Stimulated activated CD4-positive, alpha-beta T cell treated with anti-CD3 and anti-CD28 coated beads, Interleukin-2, amount 100 ng/mL, for 24 hours (primary cell): ENCODE measurements at places on chromosomes 12 and 14.

DNA sequence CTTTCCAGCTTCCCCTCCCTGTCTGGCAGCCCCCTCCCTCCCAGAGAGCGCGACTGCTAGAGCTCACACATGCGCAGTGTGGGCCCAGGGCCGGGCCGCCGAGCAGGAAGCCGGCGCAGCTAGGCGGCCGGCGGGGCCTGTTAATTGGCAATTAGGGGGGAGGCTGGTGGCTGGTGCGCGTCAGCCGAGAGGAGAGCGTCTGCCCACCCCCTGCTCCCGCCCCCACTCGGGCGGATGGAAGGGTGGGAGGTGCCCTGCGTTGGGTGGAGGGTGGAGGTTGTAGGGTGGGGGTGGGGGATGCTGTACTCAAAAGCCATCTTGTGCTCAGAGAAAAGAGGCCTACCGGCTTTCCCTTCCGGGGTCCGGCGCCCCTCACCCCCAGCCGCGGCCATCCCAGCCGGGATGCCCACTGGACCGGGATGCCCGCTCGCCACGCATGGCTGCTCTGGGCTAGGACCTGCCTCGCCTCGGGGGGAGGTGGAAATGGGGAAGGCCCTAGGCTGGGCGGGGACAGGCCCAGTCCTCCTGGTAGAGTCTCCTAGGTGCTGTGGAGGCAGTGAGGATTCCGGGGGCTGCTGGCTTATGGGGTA lies 9.2 kb downstream of the HOXC8 start:
- peak; percentile 76 for DNase-seq

- DNase-seq = no peak
Observed at GRCh38 chr12:118350908-118351559, 21.7 kb downstream of the TAOK3 start.

- no peak for DNase-seq
Observed at GRCh38 chr14:38409071-38409705, 153.3 kb upstream of the CLEC14A start.

GRCh38 chr12:54358945-54359761 lies 5.1 kb downstream of the GPR84 start:
- peak; percentile 92 for DNase-seq

GRCh38 chr14:61470261-61470960 lies 149.0 kb downstream of the PRKCH start:
- DNase-seq = no peak

DNA sequence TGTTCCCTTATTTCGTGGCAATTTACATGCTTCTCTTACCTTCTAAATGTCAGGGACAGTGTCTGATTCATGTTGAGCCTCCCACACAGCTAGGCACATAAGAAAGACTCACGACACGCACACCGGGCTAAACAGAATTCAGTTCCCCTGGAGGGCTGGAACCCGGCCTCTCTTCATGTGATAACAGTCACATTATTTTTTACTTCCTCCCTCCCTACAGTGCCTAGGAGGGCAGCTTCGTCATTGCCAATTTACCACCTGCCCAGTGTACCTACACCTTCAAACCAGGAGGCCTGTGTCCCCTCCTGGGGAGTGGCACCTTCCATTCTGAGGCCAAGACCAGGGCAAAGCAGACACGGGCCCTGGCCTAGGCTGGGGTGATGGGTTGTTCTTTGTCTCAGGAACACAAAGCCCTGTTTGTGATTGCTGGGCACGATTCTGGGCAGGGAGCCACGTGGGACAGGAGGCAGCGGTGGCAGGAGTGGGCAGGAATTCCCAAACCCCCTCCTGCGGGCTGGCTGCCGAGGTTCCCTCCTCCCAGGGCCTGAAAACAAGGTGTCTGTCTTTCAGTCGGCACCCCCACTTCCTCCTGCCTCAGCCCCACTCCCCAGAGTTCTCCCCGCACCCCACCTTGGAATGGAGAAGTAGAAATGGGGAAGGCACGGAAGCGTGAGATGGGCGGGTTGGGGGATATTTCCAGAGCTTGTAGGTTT lies 6.8 kb upstream of the RASAL1 start:
- DNase-seq = no peak

- DNase-seq = no peak
Observed at GRCh38 chr12:88472248-88472647, 108.0 kb downstream of the KITLG start.

- DNase-seq = no peak
Observed at GRCh38 chr12:130977046-130977742, 23.5 kb downstream of the ADGRD1 start.

GRCh38 chr12:58764100-58764953 lies 156.0 kb downstream of the LRIG3 start:
- DNase-seq = no peak

DNA sequence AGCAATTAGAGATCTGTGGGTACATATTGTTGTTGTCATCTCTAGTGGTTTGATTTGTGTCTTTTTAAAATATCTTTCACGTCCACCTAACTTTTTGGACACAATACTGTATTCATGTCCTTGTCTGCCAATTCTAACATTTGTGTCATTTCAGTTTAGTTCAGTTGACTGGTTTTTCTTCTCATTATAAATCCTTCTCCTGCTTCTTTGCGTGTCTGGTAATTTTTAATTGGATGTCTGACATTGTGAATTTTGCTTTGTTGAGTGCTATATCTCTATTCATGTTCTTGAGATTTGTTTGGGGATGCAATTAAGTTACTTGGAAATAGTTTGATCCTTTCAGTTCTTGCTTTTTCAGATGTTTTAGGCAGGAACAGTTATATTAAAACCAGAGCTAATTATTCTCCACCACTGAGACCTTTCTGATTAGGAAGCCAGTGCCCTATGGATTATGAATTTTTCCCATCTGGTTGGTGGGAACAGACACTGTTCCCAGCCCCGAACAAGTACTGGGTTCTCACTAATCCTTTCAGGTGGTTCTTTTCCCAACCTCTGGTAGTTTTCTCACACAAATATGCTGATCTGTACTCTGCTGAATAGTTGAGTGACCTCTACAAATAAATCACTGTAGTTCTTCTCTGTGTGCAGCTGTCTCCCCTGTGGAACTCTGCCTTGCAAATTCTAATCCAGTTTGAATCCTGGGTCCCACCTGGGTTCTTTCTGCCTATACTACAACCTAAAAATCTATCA lies 91.1 kb upstream of the DYNC1H1 start:
- no peak for DNase-seq

DNA sequence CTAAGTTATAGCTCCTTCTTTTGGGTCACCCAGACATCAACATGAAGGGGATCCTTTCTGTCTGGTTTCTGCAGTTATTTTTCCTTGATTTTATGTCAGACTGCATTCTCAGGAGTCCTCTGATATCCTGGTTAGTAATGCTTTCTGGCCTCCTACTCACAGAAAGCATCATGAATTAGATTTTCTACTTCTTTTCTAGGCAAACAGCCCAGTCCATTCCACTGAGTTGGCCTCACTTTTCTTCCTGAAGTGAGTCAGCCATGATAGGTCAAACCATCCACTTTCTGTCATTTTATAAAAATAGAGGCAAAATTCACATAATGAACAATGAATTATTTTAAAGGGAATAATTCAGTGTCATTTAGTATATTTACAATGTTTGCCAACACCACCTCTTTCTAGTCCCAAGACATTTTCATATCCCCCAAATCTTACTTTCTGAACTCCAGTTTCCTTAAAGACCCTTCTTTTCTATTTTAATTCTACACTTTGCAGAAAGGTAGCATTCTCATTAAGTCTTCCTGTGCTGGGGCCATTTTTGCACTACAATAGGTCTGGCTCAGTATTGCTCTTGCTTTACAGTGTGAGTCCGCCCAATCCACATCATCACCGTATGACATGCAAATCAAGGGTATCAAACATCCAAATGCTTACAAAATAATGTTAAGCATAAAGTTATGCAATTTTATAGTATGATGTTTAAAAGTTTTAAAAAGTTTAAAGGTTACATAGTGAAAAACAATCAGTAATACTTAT lies 95.1 kb downstream of the UNC79 start:
- DNase-seq = no peak

DNA sequence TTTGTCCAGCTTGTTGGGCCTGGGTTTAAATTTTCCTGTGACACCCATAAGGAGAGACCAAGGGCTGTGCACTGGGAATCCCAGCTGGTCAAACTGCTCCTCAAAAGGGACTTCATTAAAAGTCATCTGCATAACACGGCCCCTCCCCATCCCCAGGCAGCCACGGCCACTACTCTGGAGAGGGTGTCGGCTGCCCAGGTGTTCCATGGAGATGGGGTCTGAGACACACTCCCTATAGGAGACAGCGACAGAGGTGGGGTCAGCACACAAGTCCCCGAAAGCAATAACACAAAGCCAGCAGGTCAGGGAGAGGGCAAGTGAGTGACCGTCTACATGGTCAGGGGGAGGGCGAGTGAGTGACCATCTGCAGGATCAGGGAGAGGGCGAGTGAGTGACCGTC lies 75.6 kb upstream of the BCL11B start:
- no peak for DNase-seq

GRCh38 chr12:57726151-57726883 lies 12.2 kb downstream of the AGAP2 start:
- DNase-seq = no peak

GRCh38 chr14:77554207-77554606 lies 55.6 kb upstream of the ISM2 start:
- DNase-seq = no peak

GRCh38 chr12:32322354-32322753 lies 77.0 kb upstream of the FGD4 start:
- no peak for DNase-seq

DNA sequence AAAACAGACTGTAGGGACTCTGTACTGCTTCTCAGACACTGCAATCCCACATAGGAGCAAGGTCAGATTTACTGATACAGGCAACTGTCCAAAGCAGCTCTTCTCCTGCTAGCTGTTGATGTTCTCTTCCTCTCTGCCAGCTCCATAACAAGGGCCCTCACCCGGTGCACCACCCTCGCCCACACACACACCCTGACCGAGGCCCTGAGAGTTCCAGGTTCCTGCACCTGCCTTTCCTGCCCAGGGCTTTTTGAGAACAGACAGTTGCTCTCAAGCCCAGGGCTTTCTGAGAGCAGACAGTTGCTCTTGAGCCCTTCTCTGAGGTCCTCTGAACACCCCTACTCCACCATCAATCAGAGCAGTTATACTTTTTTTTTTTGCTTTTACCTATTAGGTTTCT lies 233.8 kb upstream of the GARIN6 start:
- DNase-seq = no peak

- DNase-seq = no peak
Observed at GRCh38 chr12:70436836-70437235, 70.7 kb downstream of the KCNMB4 start.

DNA sequence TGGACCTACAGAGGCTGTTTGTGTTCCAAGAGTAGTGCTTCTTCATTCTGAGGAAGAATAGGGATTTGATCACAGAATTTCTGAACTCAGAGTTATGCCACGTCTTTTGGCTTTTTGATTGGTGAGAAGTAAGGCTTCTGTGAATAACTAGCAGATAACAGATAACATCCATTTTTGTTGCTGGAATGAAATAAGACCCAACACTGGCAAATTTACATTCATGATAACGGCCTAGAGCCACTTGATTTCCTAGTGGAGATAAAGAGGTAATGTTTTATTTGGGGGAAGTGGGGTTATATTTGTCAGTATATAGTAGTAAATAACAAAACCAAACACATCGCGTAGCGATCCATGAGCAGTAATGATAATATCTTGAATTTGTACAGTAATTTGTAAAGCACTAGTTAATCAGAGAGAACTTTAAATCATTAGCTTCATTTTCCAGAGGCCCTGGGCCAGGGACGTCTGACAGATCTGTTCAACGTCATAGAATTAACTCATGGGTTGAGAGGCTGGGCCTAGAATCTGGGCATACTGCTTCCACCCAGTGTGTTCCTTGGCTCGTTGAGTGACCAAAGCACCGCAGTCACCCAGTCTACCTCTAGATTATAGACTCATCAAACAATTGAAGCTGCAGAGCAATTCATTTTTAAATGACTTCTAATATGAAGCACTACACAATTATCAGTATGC lies 79.6 kb downstream of the HMGA2 start:
- DNase-seq = no peak

GRCh38 chr14:70804556-70805162 lies 4.7 kb downstream of the MAP3K9 start:
- DNase-seq = no peak

GRCh38 chr14:60637479-60638315 lies 11.6 kb downstream of the SIX1 start:
- DNase-seq = no peak

- no peak for DNase-seq
Observed at GRCh38 chr14:59926534-59926933, 6.6 kb downstream of the LRRC9 start.

DNA sequence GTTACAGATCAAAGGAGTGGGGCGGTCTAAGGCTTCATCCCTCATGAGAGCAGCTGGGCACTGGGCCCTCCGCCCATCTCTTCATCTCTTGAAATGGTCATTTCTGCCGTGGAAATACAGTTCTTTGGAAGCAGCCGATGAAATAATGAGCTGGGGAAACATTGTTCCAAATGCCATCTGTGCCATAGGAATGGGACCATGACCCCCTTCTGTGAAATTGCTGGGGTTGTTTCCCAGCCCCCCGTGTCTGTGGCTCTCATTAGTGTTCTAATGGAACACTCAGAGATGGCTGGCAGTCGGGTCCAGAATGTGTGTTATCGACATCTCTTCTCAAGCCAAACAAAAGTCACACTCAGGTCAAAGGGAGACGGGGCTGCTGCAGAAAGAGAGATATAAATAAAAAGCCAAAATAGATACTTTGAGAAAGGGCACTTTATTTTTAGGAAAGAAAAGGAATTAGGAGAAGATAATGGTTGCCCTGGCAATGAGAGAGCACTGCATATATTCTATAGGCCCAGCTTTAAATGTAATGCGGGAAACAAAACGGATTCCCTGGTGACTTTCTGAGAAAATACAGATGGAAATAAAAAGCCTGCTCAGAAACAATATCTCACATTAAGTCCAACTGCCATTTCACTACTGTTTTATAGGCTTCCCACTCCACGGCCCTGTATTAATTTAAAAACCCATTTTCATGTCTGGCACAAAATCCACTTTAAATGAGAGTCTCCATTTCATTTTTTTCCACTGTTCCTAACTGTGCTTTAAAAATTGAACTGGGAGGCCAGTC lies 107.1 kb downstream of the TTC8 start:
- no peak for DNase-seq

DNA sequence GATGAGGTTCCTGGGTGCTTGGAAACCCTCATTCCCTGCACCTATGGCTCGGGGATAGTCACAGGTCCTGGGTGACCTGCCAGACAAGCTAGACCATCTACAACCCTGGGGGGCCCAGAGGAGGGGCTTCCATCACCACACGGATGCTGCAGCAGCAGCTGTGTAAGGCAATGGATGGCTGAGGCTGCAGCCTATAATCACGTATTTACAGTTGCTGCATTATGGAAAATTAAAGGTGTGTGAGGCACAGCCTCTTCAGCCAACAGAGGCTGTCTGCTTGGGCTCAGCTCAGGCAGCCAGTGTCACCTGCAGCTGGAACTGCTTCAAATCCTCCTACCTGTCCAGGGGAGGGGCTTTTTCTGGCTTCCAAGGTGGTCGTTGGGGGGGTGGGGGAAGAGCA lies 268.1 kb downstream of the CACNA1C start:
- no peak for DNase-seq

DNA sequence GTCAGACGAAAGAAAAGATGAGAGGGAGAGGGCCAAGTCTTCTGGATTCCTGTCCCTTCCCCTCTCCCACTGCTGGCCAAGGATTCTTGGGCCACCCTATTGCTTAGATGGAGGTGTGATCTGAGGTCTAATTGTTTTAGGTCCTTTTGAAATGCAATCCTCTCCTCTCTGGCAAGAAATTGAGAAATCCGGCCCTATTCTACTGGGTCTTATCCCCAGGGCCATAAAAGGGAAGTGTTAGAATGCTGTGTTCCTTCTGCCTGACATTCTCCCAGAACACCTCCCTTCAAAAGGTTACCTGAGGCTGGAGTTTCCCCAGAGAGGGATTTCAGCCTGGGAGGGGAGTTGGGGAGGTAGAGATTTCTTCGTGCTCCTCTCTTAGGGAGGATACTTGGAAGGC lies 4.4 kb downstream of the WNT5B start:
- no peak for DNase-seq
